SK-N-SH treated with all-trans-retinoic acid at 6 μM for 48 hours (cell line): ENCODE measurements at places on chromosomes 5 and 9.

DNA sequence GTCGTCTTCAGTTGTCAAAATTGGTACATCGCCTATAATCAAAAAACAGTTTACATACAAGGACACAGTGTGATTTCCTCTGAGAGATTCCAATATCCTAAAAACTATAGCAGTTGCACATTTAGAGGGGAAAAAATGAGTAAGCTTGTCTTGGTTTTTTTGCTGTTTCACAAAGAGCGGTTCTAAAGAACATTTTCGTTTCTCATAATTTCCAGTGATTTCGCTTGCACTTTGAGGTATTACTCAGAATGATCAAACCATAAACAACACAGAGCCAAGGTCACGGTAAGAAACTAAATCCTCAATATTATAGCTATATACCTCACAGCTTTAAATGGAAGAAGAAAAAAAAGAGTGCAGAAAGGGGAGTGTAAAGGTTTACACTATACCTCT is 861 bp downstream of the MTX3 start:
- no peak; the same call in 1 of the 3 replicates for ATAC-seq

DNA sequence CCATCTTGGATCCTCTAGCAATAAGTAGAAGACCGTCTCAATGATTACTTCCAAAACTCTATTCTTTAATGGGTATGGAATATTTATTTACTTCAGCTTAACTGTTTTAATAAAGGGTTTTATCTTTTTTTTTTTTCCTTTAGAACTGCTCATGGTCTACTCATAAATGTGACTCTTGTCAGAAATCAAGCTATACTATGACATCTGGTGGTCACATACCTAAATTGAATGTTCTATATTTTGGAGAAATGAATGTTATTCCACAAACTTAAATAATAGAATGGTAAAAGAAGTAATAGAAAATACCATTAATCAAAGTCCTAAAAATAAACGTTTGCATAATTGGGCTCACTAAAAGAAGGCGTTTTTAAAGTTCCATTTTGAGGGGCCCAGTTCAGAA is 131.2 kb upstream of the PLCXD3 start:
- ATAC-seq: no peak

GRCh38 chr5:96407436-96407835 is 25.6 kb downstream of the PCSK1 start:
- no peak for ATAC-seq

GRCh38 chr5:170560938-170561337 is 57.1 kb downstream of the KCNIP1 start:
- no peak for ATAC-seq

DNA sequence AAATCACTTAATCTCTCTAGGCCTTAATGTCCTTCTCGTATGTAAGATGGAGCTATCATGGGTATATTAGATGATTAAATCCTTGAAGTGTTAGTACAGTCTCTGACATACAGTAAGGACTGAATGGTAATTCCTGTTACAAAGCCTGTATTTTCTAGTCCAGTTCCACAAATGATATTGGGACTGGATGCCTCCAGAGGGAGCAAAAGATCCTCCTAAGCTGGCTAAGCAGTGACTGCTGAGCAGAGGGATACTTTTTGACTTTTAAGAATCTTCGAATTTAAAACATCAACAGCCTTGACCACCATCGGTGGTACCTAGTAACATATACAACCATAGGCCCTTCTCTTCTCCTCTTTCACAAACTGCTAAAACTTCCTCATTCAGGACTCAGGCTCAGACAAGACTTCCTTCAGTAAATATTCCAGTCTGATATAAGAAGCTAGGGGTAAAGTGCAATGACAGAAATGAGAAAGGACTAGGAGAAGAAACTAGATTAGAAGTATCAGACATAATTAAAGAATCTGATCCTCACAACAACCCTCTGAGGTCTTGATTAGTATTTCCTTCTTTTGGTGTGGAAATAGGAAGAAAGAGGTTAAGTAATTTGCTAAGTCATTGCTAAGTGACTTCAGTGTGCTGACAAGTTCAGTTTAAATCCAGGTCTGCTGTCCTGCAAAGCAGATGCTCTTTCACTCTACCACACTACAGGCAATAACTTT is 13.9 kb downstream of the PTAR1 start:
- peak; percentile 58 for ATAC-seq

DNA sequence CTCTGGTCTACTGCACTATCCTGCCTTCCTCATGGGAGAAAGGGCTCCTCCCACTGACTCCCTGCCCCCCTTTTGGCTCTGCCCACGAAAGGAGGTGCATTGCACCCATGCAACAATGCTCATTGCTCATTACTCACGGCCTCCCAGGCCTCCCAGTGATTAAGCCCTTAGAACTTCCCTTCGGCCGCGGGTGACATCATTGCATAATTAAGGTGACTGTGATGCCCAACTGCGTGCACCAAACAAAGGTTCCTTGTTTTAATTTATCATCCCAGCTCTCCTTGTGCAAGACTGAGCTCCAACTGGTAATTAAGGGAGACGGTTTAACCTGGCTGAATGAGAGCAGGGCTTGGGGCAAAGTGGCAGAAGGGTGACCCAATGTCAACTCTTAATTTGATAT is 180.4 kb downstream of the GAS1 start:
- ATAC-seq: peak; percentile 86

DNA sequence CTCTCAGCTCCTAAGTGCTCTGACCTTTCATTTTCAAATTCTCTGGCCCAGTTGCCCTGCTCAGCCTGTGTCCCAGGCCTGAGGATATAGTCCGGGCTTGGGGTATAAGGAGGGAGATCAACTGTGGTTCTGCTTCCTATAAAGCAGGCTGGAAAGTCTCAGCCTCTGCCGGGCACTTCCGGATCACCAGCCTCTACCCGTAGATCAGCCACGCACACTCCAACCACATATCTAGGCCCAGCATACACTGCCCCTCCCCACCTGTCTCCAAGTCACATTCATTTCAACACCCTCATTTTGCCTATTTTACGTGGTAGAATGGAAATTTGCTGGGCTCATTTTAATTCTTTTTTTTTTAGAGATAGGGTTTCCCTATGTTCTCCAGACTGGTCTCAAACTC is 3.1 kb downstream of the ZER1 start:
- ATAC-seq: no peak

DNA sequence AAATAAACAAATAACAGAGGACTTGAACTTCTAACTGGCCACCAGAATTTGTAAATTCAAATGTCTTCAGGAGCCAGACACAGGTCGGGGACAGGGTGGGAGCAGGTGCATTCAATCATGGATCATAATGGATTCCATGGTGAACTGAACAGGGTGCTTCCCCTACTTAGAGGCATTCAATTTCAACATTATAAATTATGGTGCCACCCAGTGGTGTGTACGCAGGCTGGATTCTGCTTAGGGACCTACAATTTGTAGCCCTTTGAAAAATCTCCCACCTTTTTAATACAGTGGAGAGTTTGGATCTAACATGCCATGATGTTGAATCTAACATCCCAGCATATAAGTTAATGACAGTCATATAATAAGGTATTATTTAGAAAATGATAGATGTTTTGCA is 22.3 kb downstream of the KLF9 start:
- ATAC-seq: peak; percentile 82

DNA sequence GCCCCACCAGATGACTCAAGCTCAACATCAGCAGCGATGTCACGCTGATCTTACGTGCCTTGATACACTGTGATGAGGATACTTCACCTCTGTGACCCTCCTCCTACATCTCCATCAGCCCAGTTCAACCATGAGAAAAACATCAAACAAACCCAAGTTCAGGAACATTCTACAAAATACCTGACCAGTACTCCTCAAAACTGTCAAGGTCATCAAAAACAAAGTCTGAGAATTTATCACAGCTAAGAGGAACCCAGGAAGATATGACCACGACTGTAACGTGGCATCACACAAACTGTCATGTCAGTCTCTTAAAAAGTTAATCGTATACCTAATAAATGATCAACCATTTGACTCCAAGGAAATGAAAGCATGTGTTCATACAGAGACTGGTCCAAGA is 90.8 kb downstream of the COL23A1 start:
- no peak for ATAC-seq

- no peak for ATAC-seq
Observed at GRCh38 chr9:95791286-95791685, 84.2 kb upstream of the ERCC6L2 start.

DNA sequence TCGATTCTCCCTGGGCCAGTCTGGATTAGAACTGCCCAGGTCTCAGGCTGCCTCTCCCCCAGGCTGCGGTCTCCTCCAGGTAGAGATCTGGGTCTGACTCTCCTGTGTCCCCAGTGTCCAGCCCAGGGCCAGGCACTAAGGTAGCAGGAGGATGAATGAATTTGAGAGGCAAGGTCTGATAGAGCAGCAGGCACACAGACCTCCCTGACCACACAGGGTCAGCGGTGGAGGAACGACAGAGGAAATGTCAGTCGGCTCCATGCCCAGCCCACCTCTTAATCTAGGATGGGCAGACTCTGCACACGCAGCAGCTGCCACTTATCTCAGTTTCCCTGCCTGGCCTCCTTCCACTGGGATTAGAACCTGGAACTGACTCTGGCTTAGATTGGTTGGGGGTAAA is 272.7 kb upstream of the MVB12B start:
- ATAC-seq: no peak

DNA sequence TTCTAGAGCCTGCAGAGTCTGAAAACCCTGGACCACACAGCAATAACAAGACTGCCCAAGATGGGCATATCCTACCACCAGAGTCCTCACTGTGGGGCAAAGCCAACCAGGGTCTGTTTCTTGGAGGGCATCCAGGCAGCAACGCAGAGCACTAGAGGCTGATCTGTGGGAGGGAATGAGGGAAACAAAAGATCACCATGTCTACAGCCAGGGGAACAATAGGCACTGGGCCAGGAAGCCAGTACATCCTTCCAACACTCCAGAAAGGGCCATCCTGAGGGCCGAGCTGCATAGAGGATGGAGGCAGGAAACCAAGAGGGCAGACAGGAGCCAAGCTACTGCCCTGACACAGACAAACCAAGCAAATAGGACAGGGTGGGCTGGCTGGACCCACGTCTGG is 416.1 kb upstream of the IRX4 start:
- no peak for ATAC-seq

DNA sequence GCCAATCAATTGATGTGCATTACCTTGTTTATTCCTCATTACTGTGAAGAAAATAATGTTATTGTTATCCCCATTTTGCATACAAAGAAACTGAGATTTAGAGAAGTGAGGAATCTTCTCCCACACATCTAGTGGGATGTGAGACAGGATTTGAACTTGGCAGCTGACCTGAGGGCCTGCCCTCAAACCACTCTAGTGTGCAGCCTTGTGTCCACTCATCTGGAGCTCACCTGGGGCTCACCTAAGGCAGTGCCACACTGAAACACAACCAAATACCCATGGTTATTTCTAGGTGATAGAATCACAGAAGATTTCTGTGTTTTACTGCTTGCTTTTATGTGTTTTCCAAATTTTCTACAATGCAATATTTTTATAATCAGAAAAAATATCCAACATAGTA is 94.7 kb upstream of the SAP30L start:
- no peak for ATAC-seq

DNA sequence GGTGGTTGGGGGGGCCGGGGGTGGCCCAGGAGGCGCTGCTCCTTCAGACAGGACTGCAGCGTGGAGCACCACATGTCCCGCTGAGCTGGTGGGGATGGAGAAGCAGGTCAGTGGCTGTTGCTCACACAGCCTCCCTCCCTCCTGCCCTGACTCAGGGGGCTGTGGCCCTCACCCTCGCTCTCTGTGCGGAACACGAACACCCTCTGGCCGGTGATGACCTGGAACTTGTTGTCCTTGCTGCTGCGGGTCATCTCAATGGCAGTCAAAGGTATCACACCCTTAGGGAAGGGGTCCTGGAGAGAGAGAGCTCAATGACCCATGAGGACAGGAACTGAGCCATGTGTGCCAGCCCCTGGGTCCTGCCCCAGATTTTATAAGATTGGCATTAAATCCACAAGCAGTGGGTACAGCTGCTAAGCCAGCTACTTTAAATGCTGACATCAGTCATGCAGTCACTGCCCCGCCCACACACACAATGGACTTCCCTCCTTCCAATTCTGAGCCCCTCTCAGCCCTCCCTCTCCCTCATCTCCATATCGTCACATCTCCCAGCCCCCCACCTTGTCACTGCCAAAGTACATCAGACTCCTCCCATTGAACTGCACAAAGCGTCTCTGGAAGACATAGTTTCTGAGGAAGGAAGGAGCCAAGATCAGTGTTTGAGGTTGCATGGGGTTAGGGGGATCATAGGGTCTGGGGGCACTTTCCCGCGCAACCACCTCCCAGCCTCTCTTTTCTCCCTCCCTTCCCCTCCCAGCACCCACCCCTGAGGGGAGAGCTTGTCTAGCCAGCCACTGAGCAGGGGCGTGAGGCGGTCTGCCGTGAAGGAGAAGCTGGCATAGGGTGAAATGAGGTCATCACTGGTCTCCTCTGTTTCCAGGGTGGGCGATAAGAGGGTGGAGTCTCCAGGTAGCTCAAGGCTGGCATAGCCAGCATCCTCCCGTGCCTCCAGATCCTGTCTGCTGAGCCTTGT is 8.9 kb downstream of the ARAP3 start:
- no peak for ATAC-seq

- no peak for ATAC-seq
Observed at GRCh38 chr5:20514145-20514544, 526.1 kb upstream of the CDH18 start.

DNA sequence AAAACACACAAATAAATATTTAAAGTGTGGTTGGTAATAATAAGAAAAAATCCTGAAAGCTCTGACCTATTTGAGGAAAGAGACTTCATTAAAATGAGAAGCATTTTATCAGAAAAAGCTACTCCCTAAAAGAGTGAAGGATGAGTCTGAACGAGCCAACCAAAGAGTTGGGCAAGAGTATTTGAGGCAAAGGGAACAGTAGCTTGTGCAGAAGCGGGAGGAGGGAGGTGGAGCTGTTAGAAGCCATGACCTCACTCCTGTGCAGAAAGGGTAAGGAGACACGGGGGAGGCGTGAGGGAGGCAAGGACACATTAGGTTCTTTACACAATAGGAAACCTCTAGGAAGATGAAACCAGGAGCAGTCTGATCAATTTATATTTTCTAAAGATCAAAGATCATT is 29.4 kb downstream of the SH3RF2 start:
- ATAC-seq: no peak

GRCh38 chr5:137433539-137433938 is 65.6 kb downstream of the SPOCK1 start:
- no peak for ATAC-seq

DNA sequence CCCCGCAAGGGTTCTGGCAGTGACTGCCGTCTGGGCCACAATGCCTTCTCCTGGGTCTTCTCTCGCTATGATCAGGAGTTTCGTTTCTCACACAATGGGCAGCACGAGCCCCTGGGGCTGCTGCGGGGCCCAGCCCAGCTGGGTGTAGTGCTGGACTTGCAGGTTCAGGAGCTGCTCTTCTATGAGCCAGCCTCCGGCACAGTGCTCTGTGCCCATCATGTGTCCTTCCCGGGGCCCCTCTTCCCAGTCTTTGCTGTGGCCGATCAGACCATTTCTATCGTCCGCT is 7.0 kb downstream of the HDHD3 start:
- ATAC-seq: no peak

- ATAC-seq: no peak
Observed at GRCh38 chr9:21985964-21986667, 8.1 kb downstream of the CDKN2A start.

- ATAC-seq: peak; percentile 58
Observed at GRCh38 chr5:43121913-43122484, 1.3 kb downstream of the ZNF131 start.

GRCh38 chr5:147046281-147046680 is 167.7 kb upstream of the PPP2R2B start:
- no peak for ATAC-seq
